ENCODE measurements at places on chromosomes 1 and 21.

DNA sequence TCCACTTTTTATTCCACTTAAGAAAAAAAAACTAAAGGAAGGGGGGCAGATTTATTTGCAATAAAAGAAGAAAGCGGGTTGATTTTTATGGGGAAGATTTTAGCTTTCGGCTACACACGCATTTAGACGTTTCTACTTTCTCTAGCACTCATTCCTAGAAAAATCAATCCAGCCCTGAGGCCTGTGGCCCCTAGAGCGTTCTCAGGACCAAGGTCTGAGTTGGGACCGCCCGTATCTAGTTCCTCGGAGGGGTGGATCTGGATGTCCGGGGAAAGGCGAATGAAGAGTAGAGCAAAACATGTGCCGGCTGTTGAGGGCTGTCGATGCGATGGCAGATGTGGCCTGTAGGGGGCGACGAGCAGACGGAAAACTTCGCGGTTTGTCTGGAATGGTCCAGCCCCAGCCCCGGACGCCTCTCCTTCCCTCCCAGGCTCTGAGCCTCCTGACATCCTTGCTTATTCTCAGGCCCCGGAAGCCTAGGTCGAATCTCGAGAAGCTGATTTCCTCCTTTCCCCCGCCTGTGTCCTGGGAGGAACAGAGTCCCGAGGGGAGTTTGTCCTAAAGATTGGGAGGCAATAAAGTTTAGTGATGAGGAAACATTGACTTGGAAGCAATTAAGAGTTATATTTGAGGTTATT lies 5.2 kb downstream of the FOXD3 start:
- DNase-seq, result no peak

DNA sequence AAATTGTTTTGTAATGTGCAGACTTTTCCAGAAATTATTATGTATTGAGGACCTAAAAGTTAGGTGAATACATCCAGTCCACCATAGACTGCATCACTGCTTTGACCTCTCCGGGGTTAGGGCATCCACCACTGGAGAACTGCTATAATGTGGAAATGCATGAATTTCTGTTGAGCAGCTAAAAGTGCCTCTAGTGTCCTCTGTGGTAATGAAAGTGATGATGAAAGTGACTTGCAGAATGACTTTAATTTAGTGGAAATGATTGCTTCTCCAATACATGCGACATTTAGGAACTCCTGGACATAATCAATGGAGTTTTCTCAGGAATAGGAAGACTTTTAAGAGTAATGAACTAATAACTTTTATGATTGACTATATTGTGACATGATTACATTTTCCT lies 170.8 kb downstream of the LBR start:
- no peak for DNase-seq

- no peak for DNase-seq
Observed at GRCh38 chr21:45859041-45859761, 122.4 kb upstream of the COL6A1 start.

DNA sequence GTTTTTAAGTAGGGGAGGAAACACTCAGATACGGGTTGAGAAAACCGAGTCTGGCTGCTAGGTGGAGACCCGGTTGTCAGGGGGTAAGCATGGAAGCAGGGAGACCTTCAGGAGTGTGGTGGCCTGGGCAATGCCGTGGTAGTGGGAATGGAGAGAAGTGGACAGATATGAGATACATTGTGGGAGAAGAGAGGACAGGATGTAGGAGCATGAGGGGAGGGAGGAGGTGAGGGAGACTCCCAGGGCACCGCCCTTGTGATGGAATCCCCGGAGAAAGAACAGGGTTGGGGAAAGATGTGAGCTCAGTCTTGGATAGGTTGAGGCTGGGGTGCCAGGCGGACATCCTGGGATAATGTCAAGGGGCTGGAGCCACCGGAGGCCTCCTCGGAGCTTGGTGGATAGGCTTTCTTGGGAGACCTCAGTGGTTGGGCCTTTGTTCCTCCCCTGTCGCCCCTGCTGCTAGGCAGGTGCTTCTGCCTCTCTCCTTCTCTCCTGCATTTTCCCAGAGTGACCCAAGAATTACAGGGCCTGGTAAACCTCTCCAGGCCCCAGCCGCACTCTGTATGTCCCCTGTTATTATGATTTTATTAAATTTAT lies 21.3 kb downstream of the ZNF362 start:
- no peak for DNase-seq

DNA sequence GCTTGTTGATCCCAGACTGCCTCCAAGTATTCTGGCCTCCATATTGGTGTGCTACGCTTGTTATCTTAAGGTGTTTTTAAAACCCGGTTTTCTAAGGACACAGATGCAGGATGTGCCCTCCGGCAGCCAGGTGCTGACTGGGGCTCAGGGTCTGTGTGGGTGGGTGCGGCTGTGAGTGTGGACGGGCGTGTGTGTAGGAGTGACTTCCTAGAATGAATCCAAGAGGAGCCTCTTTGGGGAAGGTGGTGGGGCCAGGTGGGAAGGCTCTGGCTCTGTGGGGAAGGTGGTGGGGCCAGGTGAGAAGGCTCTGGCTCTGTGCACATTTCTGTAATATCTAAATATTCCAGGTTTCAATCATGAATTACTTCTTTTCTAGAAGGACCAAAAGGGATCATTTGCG lies 12.8 kb upstream of the TSPEAR start:
- no peak for DNase-seq

GRCh38 chr1:13898406-13898805 lies 198.4 kb downstream of the PRDM2 start:
- no peak for DNase-seq

DNA sequence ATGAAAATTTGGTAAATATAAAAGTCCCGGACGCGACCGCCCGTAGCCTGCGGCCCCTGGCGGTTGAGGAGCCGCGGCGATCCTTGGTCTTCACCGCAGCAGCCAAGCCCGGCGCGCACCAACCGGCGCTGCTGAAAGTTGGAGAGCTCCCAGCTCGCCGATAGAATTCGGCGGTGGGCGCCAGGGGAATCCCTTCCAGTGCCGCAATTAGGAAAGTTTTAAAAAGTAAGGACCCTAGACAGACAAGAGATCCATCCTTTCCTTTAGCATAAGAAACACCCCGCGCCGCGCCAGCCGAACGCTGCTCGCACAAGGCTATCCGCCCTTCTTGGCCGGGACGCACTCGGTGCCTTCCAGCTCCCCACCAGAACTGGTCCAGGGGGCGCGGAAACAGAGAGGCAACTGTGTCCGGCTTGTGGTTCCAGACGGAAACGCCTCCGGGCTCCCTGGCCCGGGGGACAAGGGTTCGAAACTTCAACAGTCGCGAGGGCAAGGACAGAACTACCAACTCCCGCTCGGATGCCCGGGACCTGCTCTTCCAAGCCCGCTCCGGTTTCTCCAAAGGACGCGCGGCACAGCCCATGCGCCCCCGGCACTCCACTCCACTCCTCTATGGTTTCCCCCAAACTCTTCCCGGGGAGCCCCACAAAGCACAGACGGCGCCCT lies 1.7 kb downstream of the FAM78B start:
- no peak for DNase-seq

GRCh38 chr1:41724248-41724647 lies 194.5 kb downstream of the HIVEP3 start:
- no peak for DNase-seq

- DNase-seq, result no peak
Observed at GRCh38 chr1:215256936-215257679, 174.6 kb downstream of the KCNK2 start.

DNA sequence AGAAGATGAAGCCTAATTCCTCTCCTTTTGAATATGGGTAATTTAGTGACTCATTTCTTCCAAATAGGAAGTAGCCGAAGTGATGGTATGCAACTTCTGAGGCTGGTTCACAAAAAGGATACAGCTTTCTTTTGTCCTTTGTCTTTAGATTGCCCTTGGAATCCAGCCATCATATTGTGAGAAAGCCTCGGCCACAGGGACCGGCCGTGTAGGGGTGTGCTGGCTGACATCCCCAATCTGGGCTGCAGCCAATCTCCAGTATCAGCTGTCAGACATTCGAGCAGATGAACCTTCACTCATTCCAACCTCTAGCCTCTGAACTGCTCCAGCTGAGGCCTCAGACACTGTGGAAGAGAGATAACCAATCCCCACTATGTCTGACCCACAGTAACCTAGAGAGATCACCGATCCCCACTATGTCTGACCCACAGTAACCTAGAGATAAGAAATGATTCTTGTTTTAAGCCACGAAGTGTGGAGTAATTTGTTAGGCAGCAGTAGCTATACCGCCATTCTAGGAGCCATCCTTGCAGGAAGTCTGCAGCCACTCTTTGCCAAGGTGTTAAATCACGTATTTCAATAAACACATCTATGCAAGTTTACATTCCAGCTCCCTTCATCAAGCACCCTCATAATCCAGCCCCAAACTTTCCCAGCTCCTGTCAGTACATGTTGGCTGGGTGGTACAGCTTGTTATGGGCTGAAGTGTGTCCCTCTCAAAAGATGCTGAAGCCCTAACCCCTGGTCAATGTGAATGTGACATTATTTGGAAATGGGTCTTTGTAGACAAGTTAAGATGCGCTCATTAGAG lies 2.9 kb upstream of the DIP2A start:
- DNase-seq, result no peak

DNA sequence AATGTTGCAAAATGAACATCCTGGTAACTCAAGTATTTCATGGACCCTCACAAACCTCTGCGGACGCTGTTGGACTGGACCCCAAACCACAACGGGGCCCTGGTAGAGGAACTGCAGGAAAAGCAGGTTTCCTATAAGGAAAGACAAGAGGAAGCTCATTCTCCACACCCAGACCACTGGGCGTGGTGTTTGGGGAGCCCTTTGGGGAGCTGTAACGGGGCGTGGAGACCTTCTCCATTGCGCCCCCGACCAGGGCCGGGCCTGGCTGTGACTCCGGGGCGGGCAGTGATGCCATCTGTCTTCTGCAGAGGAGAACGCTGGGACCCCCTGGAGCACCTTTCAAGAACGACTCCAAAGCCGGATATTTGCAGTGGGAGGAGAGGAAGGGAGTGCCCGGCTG lies 30.0 kb upstream of the AGPAT3 start:
- DNase-seq, result no peak

GRCh38 chr1:62088439-62088838 lies 106.2 kb upstream of the L1TD1 start:
- no peak for DNase-seq
